Eye (tissue), 1 donor: ENCODE measurements at places on chromosomes 2 and 18.

DNA sequence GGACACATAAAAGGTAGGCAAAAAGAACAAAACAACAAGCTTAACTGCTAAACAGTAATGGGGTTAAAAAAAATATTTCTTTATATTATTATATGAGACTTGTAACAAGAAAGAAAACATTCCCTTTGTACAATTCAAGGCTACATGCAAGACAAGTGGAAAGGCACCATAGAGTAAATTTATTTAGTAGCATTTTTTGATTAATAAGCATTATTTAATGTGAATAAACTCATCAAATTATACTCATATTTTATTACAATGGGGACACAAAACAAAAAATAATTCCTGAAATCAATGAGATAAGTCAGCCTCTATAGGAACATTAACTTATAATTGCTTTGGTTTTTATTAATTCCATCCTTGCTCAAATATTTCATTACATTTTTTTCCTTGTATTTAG lies 809.2 kb downstream of the ERBB4 start:
- no peak for DNase-seq

- DNase-seq = no peak
Observed at GRCh38 chr18:79488311-79489050, 92.8 kb downstream of the NFATC1 start.

GRCh38 chr18:37550118-37550875 lies 15.3 kb downstream of the CELF4 start:
- DNase-seq = no peak

GRCh38 chr2:224875153-224875552 lies 159.0 kb upstream of the CCDC195 start:
- DNase-seq = no peak

GRCh38 chr2:21404827-21405625 lies 281.3 kb downstream of the TDRD15 start:
- no peak for DNase-seq

DNA sequence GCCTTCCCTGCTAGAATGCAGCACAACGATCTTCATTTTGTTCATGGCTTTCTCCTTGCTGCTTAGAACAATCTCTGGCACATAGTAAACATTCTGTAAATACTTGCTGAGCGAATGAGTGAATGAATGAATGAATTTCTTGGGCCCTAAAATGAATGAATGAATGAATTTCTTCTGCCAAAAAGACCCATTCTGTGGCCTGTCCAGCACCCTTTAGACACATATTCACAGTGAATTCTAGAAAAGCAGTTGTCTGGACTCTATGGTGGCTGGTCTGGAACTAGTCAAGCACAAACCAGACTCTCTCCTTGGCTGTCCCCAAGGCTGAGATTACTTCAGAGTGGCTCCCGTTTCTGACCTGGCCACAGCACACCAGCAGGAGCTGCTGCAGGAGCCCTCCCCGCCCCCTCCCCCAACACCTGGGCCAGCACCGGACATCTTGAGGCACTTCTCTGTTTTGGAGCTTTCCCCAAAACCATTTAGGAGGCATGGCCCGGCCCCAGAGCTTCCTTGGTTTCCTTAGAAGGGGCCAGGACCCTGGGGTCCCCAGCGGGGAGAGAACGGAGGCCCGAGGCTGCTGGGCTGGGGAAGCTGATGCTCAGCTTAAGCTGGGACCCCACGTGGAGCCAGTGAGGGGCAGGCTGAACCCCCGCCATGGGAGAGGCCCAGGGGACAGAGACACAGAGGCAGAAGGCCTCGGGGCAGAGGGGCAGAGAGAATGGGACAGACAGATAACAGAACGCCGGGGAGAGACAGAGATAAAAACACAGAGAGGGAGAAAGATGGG lies 159.0 kb downstream of the ZFP36L2 start:
- DNase-seq = no peak

DNA sequence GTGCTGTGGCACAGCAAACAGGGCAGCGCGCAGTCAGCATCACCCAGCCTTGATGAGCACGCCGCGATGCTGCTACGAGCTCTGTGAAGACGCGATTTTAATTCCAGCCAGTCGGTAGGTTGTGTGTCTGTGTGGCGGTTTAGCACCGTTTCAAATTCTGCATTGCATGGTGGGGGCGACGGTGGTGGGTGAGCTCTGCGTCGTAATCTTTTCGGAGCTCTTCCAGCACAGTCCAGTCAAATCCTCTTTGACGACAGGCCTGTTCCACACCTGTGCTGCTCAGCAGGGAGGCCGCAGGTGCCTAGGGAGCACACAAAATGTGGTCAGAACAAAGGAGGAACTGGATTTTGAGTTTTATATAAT lies 8.6 kb downstream of the ALLC start:
- no peak for DNase-seq

DNA sequence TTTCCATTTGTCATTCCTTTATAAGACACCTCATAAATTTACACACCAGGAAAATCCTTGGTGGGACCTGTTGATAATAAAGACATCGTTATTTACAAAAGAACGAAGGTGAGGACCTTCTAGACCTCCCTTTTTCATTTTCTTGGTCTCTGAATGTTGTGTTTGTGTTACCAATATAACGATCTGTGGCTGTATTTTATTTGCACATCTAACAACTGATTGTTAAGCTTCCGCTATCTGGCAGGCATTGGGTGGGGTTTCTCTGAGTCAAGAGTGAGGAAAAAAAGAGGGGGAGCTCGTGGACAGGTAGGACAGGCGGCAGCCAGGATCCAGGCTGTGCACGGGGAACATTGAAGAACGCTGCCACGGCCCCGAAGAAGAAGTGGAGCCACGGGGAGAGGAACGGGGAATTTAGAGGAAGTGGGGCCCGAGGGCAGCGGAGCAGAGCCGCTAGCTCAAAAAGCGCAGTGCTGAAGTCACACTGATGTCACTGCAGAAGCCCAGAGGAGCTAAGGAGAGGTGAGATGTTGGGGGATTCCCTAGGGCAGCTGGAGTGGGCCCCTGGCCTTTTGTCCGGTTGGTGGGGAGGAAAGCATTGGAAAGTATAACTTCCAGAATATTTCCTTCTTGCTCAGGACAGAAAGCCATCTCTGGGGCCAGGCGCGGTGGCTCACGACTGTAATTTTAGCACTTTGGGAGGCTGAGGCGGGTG lies 20.9 kb upstream of the DNMT3A start:
- DNase-seq = no peak

GRCh38 chr2:100924520-100925451 lies 77.3 kb upstream of the RPL31 start:
- no peak for DNase-seq

DNA sequence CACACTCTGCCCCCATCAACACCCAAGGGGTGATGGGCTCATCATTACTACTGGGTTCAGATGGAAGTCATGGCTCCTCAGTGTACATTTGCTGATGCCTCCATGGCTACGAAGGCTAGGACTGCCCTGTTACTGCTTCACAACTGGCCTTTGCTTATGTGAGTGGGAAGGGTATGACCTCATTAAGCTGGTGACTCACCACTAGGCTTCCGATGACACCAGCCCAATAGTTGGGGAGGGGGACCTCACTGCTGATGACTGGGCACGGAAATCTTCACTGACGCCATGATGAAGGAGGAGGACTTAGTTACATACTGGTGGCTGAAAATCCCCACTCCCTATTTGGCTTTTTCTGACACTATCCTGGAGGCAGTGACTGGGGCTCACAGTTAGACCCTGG lies 263.2 kb downstream of the CMPK2 start:
- no peak for DNase-seq

DNA sequence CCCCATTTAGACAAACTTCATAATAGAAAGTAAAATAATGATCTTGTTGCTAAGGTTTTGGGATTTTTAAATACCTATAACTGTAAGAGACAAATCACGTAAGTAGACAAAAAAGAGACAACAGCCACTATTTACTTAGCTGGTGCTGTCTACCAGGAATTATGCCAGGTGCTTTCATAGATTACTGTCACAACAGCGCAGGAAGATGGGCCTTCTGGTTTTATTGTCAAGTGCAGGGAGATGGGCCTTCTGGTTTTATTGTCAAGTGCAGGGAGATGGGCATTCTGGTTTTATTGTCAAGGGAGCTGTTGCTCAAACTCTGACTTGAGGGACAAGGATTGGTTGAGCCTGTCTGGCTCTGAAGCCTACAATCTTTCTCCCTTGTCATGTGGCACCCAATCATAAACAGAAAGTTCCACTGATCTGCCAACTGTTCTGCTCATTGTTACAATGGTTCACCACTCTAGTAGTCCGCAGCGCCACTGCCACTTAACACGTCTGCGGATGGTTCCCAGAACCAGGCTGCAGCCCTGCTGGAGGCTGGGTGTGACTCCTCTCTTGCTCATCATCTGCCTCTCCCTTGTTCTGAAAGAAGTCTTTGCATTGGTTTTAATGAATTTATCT lies 95.0 kb downstream of the RNF144A start:
- DNase-seq = no peak

GRCh38 chr18:59358414-59358711 lies 702 bp downstream of the LMAN1 start:
- DNase-seq = no peak

DNA sequence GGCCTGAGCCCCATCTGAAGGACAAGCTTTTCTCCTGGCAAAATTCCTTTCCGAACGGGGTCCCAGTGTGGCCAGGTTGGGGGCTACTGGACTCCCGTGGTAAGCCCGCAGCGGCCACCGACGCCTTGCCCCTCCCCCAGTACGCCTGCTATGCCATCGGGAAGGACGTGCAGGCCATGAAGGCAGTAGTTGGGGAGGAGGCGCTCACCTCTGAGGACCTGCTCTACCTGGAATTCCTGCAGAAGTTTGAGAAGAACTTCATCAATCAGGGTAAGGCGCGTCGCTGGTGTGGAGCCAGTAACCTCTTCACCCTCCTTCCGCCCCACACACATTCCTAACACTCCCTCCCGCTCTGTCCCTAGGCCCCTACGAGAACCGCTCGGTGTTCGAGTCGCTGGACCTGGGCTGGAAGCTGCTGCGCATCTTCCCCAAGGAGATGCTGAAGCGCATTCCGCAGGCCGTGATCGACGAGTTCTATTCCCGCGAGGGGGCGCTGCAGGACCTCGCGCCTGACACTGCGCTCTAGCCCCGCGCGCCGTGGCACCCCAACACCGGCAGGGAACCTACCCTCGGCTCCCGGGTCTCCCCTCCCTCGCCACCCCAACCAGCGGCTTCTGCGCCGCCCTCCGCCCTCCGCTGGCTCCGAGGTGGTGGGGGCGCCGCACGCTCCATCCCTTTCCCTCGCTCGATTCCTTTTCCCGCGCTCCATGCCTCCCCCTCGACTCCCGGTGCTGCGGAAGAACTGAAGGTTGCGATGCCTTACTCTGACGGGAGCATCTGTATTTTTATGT lies 13.6 kb upstream of the ANKRD53 start:
- DNase-seq = peak; percentile 79

DNA sequence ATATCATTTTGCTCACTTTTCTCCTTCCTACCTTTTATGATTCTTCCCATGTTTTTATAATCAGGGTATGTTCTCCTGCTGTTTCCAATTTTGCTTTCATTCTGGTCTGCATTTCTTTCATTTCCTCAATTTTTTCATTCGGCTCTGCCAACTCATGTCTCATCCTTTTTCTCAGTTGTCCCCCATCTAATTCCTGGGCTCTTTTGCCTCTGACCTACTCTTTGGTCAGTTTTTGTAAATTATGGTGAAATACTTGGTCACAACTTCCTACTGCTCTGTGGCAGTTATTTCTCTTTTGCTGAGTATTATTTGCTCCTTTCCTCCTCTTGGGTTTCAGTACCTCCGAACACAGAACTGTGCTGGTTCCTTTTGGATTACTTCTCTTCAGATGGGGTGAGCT lies 27.5 kb downstream of the MYO7B start:
- no peak for DNase-seq

DNA sequence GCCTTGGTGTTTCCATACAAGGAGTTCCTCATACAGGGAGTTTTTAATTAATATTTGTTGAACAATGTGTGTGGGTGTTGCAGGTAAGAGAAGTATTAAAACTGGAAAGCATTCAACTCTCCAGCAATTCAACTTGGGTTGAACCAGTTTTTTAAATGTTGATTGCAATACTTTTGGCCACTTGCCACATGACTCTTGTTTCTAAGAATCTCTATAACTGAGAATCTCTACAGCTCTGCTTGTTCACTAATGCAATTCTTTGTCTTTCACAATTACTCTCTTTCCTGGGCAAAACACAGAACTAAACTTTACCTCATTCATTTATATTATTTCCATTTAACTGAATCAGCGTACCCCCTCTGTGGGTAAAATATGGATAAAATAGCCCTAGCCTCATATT lies 429.4 kb downstream of the ARHGAP15 start:
- DNase-seq = no peak

- DNase-seq = no peak
Observed at GRCh38 chr2:187593697-187594096, 39.5 kb upstream of the TFPI start.

GRCh38 chr2:238127165-238128060 lies 11.1 kb upstream of the KLHL30 start:
- peak; percentile 80 for DNase-seq

- no peak for DNase-seq
Observed at GRCh38 chr2:236631281-236631855, 61.7 kb downstream of the ACKR3 start.

GRCh38 chr2:197809064-197809463 lies 4.7 kb downstream of the PLCL1 start:
- no peak for DNase-seq

GRCh38 chr2:242012956-242013764 lies 143.6 kb downstream of the RTP5 start:
- DNase-seq = no peak

DNA sequence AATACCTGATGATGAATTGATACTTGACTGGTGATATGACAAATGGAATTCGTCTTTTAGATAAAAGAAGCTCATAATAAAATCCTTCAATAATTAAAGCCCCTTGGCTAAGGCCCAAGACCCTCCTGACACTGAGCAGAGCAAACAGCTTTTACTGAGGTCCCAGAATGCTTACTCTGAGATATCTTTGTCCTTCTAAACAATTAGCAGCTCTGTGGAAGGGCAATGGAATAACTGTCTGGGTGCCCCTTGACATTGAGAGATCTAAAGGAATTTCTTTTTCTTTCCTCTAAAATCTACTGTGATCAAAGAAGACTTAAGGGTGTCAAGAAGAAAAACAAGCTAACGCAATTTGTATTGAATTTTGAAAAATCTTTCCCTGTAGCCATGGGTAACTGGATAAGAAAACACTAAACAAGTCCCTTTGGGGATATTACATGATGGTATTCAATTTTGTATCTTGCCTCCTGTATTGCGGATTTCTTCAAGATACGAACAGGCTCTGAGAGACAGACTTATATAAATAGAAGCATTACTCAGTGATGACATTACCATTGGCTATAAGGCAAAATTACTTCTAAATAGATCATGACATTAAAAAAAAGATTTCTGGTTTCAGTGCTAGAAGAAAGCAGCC lies 128.8 kb downstream of the MREG start:
- peak; percentile 42 for DNase-seq
